ENCODE measurements at places on chromosomes 6 and 20.

DNA sequence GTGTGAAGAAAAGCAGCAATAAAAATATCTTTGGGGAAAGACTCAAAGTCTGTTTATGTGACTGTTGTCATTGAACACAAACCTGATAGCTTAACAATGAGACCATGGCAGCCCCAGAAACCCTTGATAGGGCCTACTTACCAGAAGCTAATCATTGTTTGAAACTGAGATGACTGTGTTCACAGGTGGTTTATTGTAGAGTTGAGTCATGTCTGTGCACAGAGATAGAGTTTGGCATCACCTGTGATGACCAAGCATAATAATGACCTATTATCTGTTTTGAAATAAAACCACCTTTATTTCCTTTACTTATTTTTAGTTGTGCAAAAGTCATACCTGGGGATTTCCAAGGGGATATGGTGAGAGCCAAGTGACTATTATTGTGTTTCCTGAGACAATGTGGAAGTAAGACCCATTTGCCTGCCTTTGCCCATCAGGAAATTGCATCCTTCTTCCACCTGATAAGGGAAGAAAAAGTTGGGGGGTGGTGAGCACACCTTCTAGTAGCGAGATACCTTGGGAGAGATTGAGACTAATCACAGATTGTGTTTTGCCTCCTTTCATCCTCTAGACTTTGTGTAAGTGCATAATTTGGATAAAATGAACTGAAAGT lies 456.9 kb upstream of the JAG1 start:
- DNase-seq, result no peak

GRCh38 chr20:9040863-9041524 lies 27.9 kb upstream of the PLCB4 start:
- DNase-seq, result peak; percentile 38

GRCh38 chr6:10547809-10548208 lies 26.7 kb downstream of the GCNT2 start:
- DNase-seq, result no peak

GRCh38 chr6:111993342-111993741 lies 60.6 kb upstream of the CCN6 start:
- no peak for DNase-seq

GRCh38 chr20:62063981-62064769 lies 1.5 kb downstream of the TAF4 start:
- peak; percentile 13 for DNase-seq

DNA sequence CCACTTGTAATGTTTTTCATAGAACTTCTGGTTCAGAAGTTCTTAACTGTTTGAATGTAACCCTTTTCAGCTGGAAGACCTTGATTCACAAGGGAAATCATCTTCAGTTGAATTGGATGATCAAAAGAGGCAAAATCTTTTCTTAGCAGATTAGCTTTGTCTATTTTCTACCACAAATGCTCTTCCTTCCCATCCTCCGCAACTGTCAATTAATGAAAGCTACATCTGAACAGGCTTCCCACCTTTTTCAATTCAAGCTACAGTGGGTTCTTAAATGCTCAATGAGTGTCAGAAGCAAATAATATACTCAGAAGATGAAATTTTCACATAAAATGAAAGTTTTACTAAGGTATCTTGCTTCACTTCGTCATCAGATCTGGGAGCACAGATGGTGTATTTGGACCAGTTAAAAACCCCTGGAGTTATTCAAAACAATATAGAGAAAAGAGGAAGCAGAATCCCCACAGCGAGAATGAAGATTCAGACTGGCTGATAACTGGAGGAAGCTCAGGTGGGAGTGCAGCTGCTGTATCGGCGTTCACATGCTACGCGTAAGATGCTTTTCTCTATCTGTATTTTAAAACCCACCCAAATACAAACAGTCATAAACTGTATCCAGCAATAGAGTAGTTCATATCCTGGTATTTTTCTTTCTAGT lies 19.4 kb downstream of the QRSL1 start:
- no peak for DNase-seq

- DNase-seq, result no peak
Observed at GRCh38 chr20:64063389-64064144, 569 bp downstream of the TCEA2 start.

DNA sequence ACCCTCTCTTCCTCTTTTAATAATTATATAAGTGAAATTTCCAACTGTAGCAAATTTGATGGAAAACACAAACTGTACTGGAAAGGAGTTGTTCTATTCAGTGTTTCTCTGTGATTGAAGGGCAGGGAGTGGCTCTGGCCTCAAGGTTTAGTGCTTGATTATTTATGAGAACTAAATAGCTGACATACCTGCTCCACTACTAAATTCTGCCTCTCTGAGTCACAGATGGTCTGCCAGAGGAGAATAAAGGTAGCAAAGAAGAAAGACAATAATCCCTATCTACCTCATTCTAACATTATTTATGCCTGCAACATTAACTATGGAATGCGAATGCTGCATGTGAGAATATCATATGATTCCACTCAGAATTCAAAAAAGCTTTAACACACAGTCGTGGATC lies 9.3 kb downstream of the BMP5 start:
- no peak for DNase-seq

DNA sequence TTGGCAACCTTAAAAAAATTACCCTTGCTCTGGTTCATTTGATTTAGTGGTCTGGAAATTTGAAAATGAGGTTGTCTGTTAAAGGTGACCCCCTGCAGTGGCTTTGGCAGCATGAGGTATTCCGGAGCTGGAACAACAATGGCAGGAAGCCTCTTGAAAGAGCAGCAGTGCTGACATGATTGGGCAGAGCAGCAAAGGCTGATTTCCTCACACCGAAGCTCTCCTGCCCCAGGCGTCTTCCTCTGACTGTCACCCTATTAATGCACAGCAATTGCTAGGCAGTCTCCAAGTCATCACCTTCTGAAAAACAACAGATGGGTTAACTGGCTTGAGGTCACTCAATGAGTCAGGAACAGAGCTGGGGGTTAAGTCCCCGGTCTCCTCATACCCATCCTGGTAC lies 241.8 kb upstream of the MMS22L start:
- no peak for DNase-seq
